ENCODE measurements at places on chromosomes 7 and 10.

- DNase-seq = no peak
Measured at GRCh38 chr10:93718937-93719725, 16.7 kb upstream of the FRA10AC1 start.

- DNase-seq = no peak
Measured at GRCh38 chr7:95977994-95978393, 205.6 kb downstream of the DYNC1I1 start.

DNA sequence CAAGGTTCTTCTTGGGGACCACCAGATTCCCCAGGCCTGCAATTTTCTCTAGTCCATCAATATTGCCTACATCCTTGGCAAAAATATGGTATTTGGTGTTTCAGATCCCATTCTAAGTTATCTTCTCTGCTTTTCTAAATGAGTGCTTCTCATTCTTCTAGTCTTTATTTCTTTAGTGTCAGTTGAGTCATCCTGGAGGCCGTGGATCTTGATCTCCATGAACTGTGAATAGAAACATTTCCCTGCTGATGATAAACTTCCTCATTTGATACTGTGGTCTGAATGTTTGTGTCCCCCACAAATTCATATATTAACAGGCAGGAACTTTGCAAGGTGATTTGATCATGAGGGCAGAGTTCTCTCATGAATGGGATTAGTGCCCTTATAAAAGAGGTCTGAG is 779.3 kb downstream of the INHBA start:
- no peak for DNase-seq

- DNase-seq = no peak
Measured at GRCh38 chr10:23281044-23281433, 63.6 kb downstream of the C10orf67 start.

GRCh38 chr7:90242369-90243168 is 2.4 kb upstream of the CFAP69 start:
- no peak for DNase-seq

- peak; percentile 47 for DNase-seq
Measured at GRCh38 chr10:117663750-117664149, 121.2 kb downstream of the EMX2 start.

DNA sequence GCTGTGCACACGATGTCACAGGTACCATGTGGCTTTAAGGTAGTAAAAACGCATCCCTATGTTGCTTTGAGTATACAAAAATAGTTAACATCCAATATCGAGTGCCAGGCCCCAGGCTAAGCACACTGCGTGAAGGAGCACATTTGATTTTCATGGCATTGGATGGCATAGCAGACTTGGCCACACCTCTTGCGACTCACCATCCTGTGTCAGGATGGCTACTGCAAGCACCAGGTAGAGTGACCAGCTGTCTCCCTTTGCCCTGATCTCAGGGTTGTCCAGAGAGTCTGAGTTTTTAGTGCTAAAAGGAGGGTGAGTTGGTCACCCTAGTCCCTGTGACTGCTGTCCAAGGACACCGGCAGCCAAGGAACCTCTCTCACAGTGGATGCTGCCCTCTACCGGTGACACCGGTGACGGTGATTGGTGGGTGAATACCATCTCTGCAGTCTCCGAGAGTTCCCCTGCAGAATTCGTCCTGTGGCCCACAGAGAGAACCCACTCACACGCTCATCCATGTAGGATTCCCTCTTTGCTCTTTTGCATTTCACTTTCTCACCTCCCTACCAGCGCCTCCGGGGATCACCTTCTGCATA is 76.1 kb downstream of the BICC1 start:
- DNase-seq = no peak

DNA sequence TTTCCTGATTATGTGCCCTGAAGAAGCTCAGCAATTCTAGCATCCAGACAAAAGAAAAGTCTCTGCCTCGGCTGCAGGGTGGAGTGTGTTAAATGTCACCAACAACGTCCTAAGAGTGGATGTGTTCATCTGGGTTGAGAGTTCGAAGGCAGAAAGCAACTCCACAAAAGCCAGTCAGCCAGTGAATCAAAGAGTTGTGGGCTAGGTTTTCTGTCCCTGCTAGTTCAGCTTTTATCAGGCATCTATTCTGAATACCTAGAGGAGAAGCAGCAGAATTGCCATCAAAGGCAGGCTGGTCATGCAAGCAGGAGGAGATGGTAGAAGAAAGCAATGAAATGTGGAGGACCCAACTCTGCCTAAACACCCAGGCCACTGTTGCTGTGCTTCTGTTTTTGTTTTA is 205.2 kb downstream of the KLF6 start:
- no peak for DNase-seq

GRCh38 chr10:29643771-29644501 is 9.2 kb upstream of the SVIL start:
- DNase-seq = no peak

Data from brain pericyte (primary cell).